ENCODE measurements at places on chromosomes 3 and 15. TPM values are rescaled to one million over a fixed set of nuclear protein-coding genes. Genes with fewer than 3 reads are reported as not detected.

LRTM1 gene
- total RNA-seq, result not detected

CGGBP1 gene
- 83.1 TPM for total RNA-seq

COPG1 gene
- 61.7 TPM for total RNA-seq

SLC49A4 gene
- total RNA-seq, result 27.5 TPM

FETUB gene
- not detected for total RNA-seq

ZNF35 gene
- 6.4 TPM for total RNA-seq

KCNMB2 gene
- not detected for total RNA-seq

EEF1AKMT4 gene
- 0.52 TPM for total RNA-seq

CHRNA3 gene
- not detected for total RNA-seq

SEMA3G gene
- total RNA-seq, result 0.31 TPM

CPNE9 gene
- not detected for total RNA-seq

ZNF662 gene
- 1.2 TPM for total RNA-seq

CDC25A gene
- total RNA-seq, result 0.21 TPM

ITIH4 gene
- total RNA-seq, result 10.9 TPM

PLSCR2 gene
- not detected for total RNA-seq

CPB1 gene
- not detected for total RNA-seq

C3orf33 gene
- 2.3 TPM for total RNA-seq

AMT gene
- 2.6 TPM for total RNA-seq

ATP13A4 gene
- 1.2 TPM for total RNA-seq

ZBBX gene
- total RNA-seq, result not detected

USF3 gene
- 52.1 TPM for total RNA-seq

PLA2G4B gene
- total RNA-seq, result 4.2 TPM

ACTR8 gene
- total RNA-seq, result 8.1 TPM

PRSS50 gene
- not detected for total RNA-seq

ACP3 gene
- 18.1 TPM for total RNA-seq

CNBP gene
- 353 TPM for total RNA-seq

PAQR9 gene
- not detected for total RNA-seq

CLEC3B gene
- total RNA-seq, result 0.21 TPM

AQP9 gene
- total RNA-seq, result 144 TPM

ARGFX gene
- not detected for total RNA-seq

SLC6A1 gene
- total RNA-seq, result under 0.01 TPM

HDAC11 gene
- 2.3 TPM for total RNA-seq

EPB42 gene
- total RNA-seq, result 0.10 TPM

GOLGA6L9 gene
- total RNA-seq, result 1.7 TPM

SNTN gene
- total RNA-seq, result not detected

EPHA6 gene
- not detected for total RNA-seq

SLC35A5 gene
- 13.7 TPM for total RNA-seq

SOX14 gene
- not detected for total RNA-seq

P2RY13 gene
- total RNA-seq, result 14.9 TPM
